ENCODE measurements at places on chromosomes 2 and 18.

DNA sequence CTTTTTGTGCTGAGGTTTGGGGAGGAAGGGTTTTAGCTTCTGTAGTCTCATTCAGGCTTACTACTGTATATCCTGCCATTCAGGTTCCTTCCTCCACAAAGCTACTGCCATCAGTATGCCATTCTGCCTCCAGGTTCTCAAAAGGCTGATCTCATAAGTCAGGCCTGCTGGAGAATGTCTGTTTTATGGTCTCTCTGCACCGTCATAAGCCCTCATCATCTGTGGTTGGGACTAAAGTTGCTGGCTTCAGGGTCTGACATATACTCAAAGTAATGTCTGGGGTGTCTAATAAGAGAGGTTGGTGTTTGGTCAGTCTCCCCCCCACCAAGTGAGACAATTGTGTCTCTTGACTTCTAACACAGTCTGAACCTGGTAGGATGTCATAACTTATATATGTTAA, 36.2 kb upstream of the CCBE1 start:
- DNase-seq, result no peak

- DNase-seq, result no peak
These were observed 1748.4 kb upstream of the CELF4 start for GRCh38 chr18:39313992-39314391.

DNA sequence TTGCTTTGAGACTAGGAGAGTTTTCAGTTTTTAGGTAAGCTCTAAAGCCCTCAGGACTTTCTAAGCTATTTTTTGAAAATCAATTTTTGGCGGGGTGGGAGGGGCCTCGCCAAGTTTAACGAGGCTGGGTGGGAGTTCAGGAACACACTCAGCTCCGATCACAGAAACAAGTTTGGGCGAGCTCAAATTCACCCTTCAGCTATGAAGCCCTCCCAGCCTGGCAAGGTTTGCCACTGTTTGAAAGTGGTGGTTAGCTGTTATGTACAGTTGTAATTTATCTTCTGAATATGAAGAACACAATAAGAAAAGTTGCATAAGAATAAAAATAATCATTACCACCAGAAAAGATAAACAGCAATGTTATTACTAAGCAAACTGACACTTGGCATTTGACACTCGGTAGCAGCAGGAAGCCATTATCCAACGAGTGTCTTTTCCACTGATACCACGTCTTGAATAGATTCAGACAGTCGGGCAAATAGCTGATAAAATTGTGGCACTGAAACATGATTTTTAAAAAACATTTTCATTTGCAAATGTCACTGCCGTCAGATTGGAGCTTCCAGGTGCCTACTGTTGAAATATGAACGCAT, 59.8 kb downstream of the KCTD1 start:
- DNase-seq, result no peak

- no peak for DNase-seq
These were observed 468.4 kb upstream of the SPHKAP start for GRCh38 chr2:228649876-228650275.

DNA sequence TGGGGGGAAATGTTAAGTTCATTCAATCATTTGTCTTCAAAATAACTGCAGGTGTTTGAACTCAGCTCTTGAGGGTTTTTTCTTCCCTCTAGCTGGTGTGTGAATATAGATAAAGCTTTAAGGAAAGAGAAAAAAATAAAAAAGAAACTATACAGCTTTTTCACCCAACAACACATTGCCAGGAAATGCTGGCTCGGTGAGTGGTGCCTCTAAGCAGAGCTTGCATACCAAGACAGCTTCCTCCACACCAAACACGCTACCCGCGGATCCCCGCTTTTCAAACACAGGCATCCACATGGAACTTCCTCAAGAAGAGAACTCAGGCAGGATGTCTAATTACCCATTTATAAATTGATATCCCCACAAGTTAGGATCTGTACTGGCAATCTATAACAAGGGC, 69.8 kb upstream of the TANK start:
- peak; percentile 18 for DNase-seq

DNA sequence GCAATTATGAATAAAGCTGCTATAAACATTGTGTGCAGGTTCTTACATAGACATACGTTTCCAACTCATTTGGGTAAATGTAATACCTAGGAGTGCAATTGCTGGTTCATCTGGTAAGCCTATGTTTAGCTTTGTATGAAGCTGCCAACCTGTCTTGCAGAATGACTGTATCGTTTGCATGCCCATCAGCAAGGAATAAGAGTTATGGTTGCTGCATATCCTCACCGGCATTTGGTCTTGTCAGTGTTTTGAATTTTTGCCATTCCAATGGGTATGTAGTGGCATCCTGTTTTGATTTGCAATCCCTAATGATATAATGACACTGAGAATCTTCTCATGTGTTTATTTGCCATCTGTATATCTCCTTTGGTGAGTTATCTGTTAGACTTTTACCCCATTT, 20.7 kb downstream of the CCDC150 start:
- no peak for DNase-seq

GRCh38 chr2:191045141-191045540, 31.2 kb upstream of the STAT1 start:
- DNase-seq, result no peak

- no peak for DNase-seq
These were observed 48.7 kb downstream of the ACYP2 start for GRCh38 chr2:54164106-54164505.

GRCh38 chr18:29156531-29156930, 979.6 kb upstream of the CDH2 start:
- no peak for DNase-seq

DNA sequence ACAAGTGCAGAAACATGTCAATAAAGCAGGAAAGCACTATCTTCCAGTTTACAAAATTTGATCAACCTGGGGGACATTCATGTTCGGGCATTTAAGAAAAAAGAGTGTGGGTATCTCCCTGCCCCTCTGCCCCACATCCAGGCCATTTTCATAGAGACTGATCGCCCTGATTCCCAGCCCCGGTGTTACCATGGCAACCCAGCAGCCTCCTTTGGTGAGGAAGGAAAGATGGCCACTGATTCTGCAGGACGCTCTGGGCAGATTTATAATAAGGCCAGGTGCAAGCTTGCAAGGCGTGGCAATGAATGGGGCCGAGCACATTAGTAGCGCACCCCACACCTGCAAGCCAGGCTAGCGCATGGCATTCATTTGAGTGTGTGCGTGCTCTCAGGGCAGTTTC, 36.7 kb upstream of the ARL4C start:
- DNase-seq, result no peak

GRCh38 chr2:215918901-215919599, 94.3 kb downstream of the MREG start:
- no peak for DNase-seq

- no peak for DNase-seq
These were observed 33.7 kb upstream of the BZW1 start for GRCh38 chr2:200778038-200778437.

GRCh38 chr18:12283666-12284065, 24.4 kb upstream of the TUBB6 start:
- no peak for DNase-seq

DNA sequence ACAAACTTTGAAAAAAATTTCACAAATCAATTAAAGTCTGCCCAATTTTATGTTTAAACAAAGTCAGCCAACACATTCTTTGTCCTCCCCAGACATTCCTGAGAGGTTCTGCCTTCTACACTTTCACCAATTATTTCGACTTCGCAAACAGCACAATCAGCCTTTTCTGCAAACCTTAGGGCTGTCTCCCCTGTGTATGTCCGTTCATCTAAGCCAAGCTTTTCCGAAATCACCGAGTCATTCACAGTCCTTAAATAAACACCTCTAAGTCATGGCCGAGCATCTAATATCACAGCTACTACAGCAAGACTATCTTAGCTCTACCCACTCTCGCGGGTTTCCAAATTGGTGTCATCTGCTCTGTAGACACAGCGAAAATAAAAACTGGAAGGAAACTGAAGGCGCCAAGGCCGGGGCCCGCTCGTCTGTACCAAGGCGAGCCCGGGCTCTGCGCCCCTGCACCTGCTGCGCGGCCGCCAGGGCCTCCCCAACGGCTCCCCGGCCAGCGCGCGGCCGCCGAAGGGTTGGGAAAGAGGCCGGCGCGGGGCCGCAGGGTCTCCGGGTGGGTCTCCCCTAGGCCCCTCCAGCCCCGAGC, 730 bp downstream of the ODC1 start:
- peak; percentile 54 for DNase-seq

DNA sequence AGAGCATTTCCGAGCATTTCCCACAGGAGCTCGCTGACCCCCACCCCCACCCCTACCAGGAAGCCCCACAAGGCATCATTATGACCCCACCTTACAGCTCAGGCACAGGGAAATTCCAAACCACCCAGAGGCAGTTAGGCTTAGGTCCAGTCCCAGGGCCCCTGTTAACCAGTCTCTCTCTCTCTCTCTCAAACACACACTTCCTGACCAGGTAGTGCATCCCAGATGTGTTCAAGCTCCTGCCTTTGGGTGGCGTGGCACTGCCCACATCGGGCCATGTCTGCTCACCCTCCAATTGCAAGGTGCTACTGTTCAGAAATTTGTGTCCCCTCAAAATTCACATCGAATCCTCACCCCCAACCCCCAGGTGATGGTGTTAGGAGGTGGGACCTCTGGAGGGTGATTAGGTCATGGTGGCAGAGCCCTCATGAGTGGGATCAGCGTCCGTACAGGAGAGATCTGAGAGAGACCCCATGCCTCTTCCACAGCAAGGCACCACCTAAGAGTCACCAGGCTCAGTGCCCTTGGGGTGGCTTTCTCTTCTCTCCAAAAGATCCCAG, 8.8 kb downstream of the COPS9 start:
- DNase-seq, result no peak

- no peak for DNase-seq
These were observed 53.7 kb downstream of the EDAR start for GRCh38 chr2:108935271-108935741.

DNA sequence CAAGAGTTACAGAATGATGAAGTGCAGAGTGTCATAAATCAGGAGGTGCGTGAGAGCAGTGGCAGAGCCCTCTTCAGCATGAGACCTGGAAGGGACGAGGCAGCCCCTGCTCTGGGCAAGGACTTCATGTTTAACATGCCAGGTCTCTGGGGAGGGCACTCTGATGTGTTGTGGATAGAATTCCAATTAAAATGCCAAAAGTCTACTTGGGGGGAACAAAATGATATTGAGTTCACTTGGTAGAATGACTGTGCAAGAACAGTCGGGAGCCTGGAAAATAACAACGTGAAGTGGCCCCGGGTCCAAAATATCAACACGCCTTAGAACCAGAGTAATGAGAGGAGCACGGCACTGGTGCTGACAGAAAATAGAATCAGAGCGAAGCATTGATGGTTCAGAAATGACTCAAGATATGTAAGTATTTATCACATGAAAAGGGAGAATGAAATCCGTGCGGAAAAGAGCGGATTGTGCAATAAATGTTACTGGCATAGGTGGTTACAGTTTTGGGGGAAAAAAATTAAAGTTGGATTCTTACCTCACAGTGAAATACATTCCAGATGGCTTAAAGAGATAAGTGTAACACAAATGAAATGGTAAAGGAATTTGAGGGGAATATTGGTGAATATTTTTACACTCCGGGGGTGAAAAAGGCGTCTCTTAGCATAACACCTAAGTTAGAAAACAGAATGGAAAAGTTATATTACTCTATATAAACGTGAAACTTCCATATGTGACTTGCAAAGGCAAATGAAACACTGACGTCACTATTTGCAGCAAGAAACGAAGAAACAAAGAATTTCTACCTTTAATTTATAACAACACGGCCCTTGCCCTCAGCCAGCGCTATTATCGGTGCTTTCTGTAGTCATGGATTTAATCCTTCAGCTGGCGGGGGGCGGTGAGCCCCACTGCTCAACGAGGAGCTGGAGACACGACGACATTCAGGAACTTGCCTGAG, 159.4 kb upstream of the TWIST2 start:
- no peak for DNase-seq

- no peak for DNase-seq
These were observed 592 bp downstream of the ME2 start for GRCh38 chr18:50879302-50880118.

- DNase-seq, result no peak
These were observed 47.2 kb downstream of the SLC14A2 start for GRCh38 chr18:45662468-45662867.

DNA sequence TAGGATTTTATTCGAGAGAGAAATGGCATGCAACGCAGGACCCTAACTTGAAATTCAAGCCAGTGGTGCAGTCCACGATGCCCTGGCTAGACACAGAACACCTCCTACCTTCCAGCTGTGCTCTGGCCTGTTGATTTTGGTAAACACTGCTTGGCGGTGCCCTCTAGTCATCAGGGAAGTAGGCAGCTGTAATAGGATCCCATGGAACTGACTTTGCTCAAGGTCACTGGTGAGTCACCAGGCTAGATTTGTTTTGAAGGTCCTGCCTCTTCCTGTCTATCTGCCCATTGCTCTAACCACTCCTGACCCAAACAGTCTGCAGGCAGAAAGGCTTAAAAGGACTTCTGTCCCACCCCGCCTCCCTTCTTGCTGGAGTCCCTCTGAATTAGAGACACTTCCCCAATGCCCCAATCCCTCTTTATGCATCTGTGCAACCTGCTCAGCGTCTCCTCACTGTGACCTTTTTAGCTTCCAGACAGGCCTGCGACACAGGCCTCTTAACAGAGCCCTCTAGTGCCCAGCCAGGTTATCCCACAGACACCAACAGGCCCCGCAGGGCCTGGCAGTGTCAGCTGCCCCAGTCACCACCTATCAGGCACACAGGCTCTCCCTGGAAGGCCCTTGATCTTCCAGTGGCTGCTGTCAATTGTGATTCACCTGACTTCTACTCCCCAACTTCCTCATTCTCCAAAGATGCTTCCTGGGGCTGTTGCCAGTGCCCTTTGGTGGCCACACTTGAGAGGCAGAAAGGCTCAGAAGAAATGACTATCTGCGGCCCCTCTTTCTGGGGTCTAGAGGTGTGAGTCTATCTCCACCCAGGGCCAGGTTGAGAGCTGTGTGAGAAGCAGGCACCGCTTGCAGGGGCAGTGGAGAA, 5.2 kb downstream of the TMEM127 start:
- DNase-seq, result peak; percentile 24

DNA sequence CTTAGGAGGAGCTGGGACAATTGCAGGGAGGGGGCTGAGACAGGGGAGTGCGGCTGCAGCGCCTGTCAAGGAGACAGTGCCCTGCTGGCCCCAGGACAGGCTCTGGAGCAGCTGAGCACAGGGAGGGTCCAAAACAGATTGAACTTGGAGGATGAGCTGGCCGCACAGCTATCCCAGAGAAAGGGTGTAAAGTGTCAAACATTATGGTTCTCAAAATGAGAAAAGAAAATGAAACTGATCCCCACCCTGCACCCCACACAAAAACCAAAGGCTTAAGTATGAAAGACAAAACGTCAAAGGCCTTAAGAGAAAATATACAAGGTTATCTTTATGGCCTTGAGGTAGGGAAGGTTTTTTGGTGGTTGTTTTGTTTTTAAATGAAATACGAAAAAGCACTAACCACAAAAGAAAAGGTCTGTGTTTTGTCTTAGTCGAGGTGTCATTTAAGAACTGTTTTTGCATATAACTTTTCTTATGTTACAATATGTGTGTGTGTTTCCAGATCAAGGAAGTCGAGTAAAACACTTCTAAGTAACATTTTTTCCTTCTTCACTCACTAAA, 111.8 kb downstream of the HDAC4 start:
- DNase-seq, result no peak
